ENCODE measurements at places on chromosomes 5 and 9. TPM values are rescaled to one million over a fixed set of nuclear protein-coding genes. Genes with fewer than 3 reads are reported as not detected.

DNA sequence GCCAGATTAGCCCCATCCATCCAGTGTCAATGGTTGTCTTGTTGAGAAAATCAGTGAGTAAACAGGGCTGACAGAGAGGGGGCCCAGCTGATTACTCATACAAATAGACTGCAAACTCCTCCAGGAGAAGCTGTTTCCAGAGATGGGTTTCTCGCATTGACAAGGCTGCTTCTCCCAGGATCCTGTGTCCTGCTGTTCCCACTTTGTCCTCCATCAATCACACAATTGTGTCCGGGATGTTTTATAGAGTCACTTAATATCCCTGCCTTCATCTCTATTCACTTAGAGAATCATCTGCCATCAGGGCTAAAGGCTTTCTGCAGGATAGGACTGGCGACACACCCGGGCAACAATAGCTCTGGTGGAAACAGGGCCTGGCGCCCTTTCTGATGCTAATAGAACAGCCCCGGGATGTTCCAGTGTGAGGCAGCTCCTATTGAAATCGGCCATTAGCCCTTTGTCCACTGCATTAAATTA, 71.7 kb upstream of the TBCA start:
- no peak for DNase-seq

GRCh38 chr9:76395381-76395780, 1.2 kb upstream of the RFK start:
- no peak for DNase-seq

DNA sequence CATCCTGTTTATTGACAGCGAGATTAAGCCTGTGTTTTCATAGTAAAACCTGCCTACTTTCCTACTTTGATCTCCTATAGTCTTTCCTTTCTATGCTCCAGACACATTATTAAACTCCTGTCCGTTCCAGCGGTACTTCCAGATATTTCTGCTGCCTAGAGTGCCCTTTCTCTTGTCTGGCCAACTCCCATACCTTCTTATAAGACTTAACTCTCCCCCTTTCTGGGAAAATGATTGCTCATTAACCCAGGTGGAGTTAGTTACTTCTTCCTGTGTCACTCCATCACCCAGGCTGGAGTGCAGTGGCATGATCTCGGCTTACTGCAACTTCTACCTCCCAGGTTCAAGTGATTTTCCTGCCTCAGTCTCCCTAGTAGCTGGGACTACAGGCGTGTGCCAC, 33.1 kb downstream of the KDM4C start:
- no peak for DNase-seq

GRCh38 chr5:36596247-36596646, 10.2 kb upstream of the SLC1A3 start:
- no peak for DNase-seq

DNA sequence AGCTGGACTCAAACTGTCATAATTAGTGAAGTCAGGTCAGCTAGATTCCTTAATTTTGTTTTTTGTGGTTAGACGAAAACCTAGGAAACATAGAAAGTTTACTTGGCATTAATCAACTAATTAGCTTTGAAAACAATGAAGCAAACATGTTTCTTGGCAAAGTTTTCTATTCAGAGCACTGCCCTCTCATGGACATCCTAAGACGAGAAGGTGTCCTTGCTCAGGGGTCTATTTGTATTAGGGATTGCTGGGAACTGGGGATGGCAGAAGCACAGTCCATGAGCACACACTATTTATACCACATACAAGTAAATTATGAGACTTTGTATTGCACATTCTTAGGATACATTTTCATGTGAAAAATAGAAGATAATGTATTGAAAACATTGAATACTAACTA, 49.7 kb downstream of the POC5 start:
- no peak for DNase-seq

Gene BTNL3
- total RNA-seq: not detected

Gene POU5F2
- 3.7 TPM for total RNA-seq

Gene FOXI1
- total RNA-seq: not detected

Gene GAS1
- 47.5 TPM for total RNA-seq

Measured in sciatic nerve (tissue), 2 donors.